Activated CD4-positive, alpha-beta T cell treated with anti-CD3 and anti-CD28 coated beads, Interleukin-2, amount 50 U/mL, for 24 hours (primary cell): ENCODE measurements at places on chromosomes 4 and X.

GRCh38 chr4:25970226-25970675 is 56.2 kb downstream of the SMIM20 start:
- DNase-seq, result no peak

- no peak for DNase-seq
Observed at GRCh38 chrX:13756381-13756780, 21.8 kb downstream of the OFD1 start.

GRCh38 chrX:10125248-10125615 is 31.5 kb upstream of the CLCN4 start:
- DNase-seq, result no peak

DNA sequence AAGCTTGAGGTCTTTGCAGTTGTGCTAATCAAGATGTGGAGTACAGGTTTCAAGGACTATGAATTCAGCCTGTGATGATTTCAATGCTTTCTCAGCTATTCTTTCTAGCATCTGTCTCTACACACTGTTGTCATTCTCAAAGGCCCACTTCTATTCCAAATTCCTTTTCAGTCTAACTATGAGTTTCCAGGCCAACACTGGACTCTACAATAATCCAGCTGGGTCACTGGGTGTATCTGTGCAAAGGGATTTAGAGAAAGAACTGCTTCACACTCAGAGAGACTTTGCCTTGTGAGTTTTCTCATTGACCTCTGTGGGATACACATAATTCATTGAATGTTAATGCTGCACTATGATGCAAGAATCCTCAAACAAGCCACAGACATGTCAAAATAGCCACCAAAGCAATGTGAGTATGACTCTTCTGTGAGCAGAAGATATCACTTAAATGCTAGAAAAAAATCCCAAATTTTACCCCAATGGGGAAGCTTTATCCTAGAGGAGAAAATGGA is 171.8 kb upstream of the CLNK start:
- DNase-seq, result no peak

- DNase-seq, result no peak
Observed at GRCh38 chr4:83704786-83705185, 168.9 kb downstream of the GPAT3 start.
